ENCODE measurements at places on chromosomes 1 and 21. TPM values are rescaled to one million over a fixed set of nuclear protein-coding genes. Genes with fewer than 3 reads are reported as not detected.

- DNase-seq, result no peak
Observed at GRCh38 chr1:16262067-16262466, 25.1 kb upstream of the CPLANE2 start.

GRCh38 chr1:40450495-40451237 lies 390 bp downstream of the ZFP69B start:
- DNase-seq, result no peak

The SPRR2E gene
- 3,177 TPM for total RNA-seq

GRCh38 chr1:18037651-18038050 lies 69.9 kb upstream of the IGSF21 start:
- no peak for DNase-seq

- no peak for DNase-seq
Observed at GRCh38 chr1:174344162-174344561, 103.6 kb upstream of the GPR52 start.

DNA sequence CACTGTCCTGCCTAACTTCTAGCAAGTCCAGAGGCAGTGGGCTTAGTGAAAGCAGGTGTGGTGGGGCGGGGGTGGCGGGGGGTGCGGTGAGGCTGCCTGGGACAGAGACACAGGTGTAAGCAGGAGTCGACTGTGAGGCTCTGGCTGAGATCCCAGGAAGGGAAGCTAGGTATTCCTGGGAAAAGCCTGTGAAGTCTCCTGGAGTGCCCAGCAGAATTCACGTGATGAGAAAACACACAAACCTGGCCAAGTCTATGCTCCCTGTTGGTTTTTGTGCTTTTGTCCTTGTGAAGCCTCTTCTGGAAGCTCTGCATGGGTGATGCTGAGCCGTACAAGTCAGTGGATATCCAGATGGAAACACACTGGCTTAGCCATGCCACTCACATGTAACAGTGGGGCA lies 5.3 kb downstream of the GALNT2 start:
- no peak for DNase-seq

The CD1D gene
- not detected for total RNA-seq

The LEFTY1 gene
- not detected for total RNA-seq

All from esophagus squamous epithelium (tissue), 5 donors.